M059J (cell line): ENCODE measurements at places on chromosomes 11 and 22.

- no peak for DNase-seq
Measured at GRCh38 chr11:43410394-43410793, 51.7 kb downstream of the TTC17 start.

DNA sequence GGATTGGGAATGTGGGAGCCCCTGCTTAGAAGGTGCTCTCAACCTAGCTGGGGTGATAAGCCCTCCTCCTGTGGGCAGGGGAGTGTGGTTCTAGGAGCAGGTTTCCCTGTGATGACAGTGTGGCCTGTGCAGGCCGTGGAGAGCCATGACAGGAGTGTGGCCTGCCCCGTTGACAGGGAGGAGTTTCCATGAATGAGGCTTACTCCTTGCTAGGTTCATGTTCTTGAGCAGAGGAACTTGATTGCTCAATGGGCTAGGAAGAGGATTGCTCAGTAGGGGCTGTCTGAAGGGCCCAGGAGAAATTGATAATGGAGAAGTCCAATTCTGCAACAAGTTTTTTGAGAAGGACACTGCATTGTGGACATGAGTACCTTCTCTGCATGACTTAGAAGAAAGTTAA, 92.0 kb downstream of the PPP6R3 start:
- no peak for DNase-seq

GRCh38 chr11:26467506-26467905, 104.6 kb downstream of the MUC15 start:
- no peak for DNase-seq

DNA sequence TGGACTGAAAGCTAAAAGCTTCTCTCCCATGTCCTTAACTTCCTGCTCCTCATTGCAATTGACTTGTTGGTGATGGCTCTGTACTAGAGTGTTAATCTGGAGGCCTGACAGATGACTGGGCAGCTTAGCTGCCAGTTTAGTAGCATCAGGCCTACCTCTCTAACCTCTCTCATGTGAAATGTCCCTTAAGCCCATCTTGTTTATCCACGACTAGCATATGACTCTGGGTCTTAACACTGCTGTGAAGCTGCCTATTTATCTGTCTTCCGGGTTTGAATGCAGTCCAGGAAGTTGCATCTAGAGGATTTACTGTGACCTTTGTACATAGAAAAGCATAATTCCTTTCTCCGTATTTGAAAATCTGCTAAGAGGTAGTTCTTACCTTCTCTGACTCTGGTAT, 85.3 kb upstream of the HORMAD2 start:
- peak; percentile 39 for DNase-seq

DNA sequence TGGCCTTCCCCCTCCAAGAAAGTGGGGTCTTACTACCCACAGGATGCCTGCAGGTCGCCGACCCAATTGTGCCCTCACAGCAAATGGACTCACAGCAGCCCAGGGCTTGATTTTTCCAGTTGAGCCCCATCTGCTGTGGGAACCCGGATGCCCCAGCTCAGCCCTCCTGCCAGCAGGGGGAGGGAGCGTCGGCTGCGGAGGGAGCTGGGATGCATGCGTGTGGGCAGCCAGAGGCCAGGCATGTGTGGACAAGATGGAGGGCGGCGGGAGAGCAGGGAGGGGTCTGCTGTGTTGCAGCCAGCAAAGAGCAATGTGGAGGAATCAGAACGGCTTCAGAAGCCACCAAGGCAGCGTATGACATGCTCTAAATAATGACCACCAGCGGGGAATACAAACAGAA, 41.0 kb upstream of the EIF3D start:
- no peak for DNase-seq

DNA sequence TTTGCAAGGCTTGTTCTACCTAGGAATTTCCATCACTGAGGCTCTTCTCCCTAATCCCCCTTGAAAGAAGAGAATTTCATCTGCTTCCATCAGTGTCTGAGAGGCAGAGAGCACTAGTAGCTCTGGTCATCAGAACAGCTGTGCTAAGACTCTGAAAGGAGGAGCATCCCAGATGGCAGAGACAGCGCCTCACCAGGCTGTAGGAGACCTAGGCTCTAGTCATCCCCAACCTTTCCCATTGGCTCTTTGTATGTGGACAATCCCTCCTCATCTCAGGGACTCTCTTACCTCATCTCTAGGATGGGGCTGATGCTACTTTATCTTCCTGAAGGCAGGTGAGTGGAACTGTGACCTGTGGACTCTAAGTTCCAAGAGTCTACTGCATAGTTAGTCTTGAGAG, 8.8 kb upstream of the OR9I1 start:
- DNase-seq = no peak

DNA sequence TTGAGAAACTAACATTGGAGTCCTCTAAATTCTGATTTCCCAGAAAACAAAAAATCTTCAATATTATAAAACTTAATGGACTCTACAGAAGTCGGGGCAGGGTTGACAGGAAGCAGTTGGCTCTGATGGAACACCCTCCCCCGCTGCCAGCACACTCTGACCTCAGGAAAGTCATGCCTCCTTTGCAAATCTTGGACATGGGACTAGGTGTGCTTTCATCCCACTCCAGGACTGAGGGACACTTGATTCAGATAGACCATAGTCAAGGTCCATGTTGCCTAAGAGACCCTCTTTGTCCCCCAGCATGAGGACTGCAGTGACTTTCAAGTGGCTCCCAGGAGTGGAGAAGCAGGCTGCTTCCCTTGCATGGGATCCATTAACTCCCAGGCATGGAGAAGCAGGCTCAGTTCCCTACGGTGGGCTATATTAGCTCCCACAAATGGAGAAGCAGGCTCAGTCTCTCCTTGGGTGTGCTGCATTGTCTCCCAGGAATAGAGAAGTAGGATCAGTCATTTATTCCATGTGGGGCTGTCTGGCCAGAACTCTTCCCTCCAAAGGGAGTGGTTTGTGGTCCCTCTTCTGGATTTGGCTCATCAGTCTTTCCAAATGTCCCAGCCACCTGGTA, 38.3 kb downstream of the C22orf31 start:
- DNase-seq = no peak

- peak; percentile 53 for DNase-seq
Measured at GRCh38 chr11:2783536-2784082, 83.8 kb upstream of the KCNQ1OT1 start.

GRCh38 chr11:65502274-65502554, 3.4 kb downstream of the MALAT1 start:
- no peak for DNase-seq

DNA sequence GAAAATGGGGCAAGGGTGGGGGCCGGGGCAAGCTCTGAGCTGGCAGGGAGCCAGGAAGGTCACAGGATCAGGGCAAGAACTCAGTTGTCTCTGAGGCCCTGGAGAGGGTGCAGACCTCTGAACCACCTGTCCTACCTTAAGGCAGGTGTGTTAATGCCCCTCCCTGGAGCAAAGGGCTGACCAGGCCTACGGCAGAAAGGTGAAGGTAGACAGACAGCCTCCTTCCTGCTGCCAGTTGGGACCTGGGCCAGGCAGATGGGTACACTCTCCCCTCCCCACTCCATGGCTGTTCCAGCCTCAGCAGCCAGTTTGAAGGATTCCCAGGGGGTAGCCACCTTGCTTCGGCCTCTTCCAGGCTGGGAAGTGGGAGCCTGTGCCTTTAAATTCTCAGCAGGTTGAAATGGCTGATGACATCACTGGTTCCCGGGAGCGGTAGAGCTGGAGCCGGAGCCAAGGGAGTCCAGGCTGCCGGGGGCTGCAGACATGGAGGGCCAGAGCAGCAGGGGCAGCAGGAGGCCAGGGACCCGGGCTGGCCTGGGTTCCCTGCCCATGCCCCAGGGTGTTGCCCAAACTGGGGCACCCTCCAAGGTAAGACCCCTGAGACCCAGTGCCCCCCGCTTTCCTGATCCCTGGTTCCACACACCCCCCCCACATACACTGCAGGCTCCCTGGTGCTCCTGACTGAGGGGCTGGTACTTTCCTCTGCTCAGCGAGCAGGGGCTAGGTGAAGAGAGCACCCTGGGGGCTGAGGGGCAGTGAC, at the start of gene INPP5J:
Gene INPP5J, plus strand, starts transcription at position 435 of the 760 bp plus-strand sequence. Its CDS starts 49 bp downstream, at position 484.
- DNase-seq = peak; percentile 45

GRCh38 chr11:97259884-97260283, 870.1 kb downstream of the JRKL start:
- no peak for DNase-seq

GRCh38 chr22:17880020-17880419, 105.8 kb upstream of the BID start:
- DNase-seq = no peak

GRCh38 chr11:117410861-117411710, 83.4 kb downstream of the CEP164 start:
- no peak for DNase-seq

- no peak for DNase-seq
Measured at GRCh38 chr11:596374-596773, 19.4 kb downstream of the IRF7 start.
